Dermis microvascular lymphatic vessel endothelial cell (primary cell): ENCODE measurements at places on chromosomes 1 and 21.
A peak's percentile ranks its signal among the peaks of the same experiment; 100 is the strongest.

DNA sequence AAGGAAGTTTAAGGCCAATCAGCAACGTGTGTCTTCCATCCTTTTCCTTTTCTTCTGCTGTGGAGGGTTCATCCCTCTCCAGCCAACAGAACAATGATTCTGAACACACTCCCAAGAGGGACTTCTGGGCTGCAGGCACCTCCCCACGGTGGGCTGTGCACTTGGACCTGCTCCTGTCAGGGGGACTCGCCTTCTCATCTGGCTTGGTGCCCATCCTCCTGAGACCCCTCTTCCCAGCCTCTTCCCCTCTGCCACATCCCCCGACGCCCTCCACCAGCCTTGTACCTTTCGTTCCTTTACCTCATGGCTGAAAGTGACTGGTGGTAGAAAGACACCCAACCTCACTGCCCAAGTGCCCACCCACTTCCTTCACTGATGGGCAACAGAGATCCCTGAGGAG lies 26.0 kb upstream of the SLAMF9 start:
- no peak for DNase-seq

GRCh38 chr21:45859762-45860357 lies 121.7 kb upstream of the COL6A1 start:
- no peak for DNase-seq

DNA sequence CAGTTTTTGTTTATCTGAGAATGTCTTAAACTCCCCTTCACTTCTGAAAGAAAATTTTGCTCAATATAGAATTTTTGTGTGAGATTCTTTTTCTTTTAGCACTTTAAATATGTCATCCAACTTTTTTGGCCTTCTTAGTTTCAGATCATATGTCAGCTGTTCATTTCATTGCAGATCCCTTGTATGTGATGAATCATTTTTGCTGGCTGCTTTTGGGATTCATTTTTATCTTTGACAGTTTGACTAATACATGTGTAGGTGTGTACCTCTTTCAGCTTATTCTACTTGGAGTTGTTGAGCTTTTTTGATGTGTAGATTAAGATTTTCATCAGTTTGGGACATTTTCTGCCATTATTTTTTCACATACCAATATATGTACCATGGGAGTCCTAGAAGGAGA lies 156.8 kb downstream of the FASLG start:
- DNase-seq, result no peak

GRCh38 chr1:57638239-57638638 lies 214.4 kb upstream of the DAB1 start:
- no peak for DNase-seq

DNA sequence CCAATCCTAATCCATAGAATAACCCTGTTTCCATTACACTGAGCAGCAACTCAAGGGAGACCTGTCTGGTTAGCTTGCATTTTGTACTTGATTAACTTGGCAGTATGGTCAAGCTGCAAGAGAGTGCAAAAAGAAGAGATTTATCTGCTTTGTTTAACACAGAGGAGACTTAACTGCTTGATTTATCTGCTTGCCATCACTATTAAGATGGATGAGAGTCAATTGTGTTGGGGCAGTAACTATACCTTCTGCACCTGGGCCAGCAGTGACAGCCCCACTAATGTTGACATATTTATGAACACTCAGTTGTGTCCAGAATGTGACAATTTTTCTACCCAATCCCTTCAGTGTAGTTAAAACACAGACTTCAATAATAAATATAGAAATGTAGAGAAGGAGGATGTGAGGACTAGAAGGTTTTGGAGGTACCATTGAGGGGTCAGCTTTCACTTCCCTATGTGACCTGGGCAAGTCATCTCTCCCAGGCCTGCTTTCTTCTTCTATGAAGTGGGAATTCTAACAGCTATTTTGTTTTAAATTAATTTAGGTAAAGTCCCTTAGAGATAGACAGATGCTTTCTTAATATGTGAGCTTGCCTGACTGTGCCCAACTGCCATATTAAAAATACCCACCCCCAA lies 159.1 kb upstream of the KCNK2 start:
- DNase-seq, result no peak

- no peak for DNase-seq
These were observed 79.4 kb downstream of the SPATA46 start for GRCh38 chr1:162297208-162297607.

DNA sequence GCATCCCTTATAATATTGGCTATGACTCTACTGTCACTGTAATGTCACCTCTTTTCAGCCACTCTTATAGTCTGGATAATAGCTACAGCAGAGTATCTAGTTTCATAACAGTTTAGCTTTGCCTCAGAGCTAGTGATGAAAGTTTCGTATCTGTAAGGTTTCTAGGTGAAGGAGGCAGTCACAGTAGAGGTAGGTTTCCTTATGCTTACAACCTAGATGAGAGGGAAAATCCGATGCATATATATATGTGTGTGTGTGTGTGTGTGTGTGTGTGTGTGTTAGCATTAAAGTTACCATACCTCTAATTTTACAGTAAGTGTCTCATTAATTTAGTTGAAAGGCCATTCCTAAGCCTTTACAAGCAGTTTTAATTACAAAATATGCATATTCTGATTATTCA lies 2.2 kb upstream of the TOR1AIP2 start:
- DNase-seq, result no peak

DNA sequence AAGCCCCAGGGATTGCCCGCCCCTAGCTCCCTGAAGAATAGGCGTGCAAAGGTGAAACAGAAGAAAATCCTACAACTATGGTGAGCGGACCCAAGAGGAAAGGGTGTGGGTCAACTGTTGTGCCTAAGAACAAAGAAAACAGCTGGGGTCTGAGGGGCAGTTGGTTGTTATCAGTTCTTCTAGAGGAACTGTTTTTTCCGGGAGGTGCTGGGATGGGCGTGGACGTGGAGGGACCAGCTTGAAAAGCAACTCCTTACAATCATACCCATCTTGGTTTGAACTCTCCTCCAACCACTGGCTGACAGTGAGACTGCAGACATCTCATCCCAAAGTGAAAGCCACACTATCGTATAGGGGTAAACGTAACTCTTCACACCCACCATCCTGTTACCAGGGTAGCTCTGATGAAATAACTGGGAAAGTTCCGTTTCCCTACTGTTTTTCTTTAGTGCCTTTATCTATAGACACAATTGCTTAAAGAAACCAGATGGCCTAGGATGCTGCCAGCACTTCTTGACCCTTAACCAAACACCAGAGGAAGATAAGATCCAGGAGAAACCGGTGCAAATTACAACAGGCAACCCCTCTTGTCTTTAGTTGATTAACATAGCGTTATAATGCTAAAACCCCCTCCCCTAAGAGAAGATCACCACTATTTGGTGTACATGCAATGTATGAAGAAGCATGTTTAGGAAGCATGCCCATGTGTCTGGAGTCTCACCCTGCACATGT lies 25.6 kb upstream of the FAM89A start:
- DNase-seq, result no peak

DNA sequence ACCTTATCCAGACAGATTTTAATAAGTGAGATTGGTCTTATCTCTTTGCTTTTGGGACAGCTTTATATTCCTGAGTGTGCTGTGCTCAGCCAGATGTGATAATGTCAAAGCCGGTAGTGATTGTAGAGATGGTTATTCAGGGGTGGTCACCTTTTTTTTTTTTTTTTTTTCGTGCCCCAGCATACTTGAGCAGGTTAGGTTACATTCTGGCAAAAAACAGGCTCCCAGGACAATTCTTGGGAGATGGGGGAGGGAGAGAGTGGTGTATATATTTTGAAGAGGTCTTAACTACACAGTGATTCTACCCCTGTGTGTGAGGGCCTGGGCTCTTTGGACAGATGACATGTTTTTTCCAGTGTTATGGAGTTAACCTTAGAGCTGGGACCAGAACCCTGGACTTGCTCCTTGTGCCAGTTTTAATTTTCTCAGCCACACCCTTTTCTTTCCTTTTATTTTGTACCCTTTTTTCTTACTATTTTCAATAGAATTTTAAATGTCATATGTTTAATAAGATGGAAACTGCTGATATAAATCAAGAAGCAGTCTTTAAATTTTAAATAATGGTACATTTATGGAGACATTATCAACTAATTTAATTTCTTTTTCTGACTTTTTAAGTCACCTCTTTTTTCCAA lies 88.4 kb downstream of the DYRK1A start:
- DNase-seq, result no peak

DNA sequence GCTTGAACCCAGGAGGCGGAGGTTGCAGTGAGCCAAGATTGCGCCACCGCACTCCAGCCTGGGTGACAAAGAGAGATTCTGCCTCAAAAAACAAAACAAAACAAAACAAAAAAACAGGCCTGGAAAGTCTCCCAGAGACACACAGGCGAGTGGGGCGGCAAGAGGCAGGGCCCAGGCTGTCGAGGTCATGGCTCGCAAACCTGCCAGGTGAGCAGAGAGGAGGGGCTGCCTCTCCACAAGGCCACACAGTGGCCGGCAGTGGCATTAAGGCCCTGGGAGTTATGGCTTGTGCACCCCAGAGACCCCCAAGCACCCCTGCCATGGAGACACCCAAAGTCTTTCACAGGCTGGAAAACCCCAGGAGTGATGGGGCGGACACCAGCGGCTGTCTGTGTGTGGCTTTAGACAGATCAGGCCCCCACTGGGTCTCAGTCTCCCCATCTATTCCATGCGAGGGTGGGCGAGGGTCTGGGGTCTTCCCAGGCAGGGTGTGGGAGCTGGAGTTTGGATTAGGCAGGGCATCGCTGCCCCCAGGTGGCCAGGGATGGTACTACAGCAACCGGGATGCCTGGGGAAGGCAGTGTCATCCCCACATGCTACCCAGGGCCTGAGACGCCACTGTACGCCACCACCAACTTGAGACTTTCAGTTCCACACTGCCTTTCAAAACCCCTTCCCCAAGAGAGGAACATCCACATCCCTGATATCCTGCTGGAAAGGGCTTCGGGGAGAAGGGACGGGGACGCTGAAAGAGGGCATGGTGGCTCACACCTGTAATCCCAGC lies 7.3 kb upstream of the CTRC start:
- peak; percentile 42 for DNase-seq

DNA sequence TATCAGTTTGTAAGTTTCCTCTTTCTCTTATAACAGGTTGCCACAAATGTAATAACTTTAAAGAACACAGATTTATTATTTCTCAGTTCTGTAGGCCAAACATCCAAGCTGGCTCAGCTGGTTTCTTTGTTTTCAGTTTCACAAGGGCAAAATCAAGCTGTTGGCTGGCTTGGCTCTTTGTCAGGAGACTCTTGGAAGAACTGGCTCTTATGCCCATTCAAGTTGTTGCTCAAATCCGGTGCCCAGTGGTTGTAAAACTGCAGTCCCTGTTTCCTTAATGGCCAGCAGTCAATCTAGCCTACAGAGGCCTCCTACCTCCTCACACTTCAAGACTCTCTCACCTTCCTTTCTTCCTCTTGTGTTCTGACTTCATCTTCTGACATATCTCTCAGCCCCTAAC lies 1171.0 kb downstream of the MRPL39 start:
- no peak for DNase-seq

DNA sequence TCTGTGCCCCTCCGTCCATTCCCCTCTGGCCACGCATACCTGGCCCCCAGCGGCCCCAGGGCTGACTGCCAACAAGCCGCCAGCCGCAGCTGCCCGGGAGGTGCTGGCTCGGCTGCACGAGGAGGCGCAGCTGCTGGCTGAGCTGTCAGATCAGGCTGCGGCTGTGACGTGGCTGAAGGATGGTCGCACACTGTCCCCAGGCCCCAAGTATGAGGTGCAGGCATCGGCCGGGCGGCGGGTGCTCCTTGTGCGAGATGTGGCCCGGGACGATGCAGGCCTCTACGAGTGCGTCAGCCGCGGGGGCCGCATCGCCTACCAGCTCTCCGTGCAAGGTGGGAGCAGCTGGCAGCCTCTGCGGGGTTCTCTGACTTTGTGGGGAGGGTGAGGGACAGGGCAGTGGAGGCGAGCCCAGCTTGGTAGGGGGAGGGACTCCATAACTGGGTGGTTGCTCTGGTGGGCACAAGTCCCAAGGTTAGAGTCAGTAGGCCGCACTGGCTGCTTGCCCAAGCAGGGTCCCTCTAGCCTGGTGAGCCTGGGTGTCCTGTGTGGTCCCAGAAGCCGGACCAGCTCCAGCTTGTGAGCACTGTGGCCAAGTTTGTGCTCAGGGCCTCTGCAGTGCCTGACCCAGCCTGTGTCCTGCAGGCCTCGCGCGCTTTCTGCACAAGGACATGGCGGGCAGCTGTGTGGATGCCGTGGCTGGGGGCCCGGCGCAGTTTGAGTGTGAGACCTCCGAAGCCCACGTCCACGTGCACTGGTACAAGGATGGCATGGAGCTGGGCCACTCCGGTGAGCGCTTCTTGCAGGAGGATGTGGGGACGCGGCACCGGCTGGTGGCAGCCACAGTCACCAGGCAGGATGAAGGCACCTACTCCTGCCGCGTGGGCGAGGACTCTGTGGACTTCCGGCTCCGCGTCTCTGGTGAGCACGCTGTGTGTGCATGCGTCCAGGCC lies 8.8 kb downstream of the OBSCN start:
- DNase-seq, result no peak

GRCh38 chr1:88401313-88401712 lies 282.8 kb upstream of the PKN2 start:
- DNase-seq, result no peak

GRCh38 chr1:40197656-40198055 lies 36.5 kb downstream of the RLF start:
- no peak for DNase-seq

GRCh38 chr1:33047290-33047689 lies 10.6 kb upstream of the AK2 start:
- DNase-seq, result no peak

- no peak for DNase-seq
These were observed 47.2 kb downstream of the LRRC53 start for GRCh38 chr1:74465193-74465681.

GRCh38 chr1:156525856-156526489 lies 25.4 kb upstream of the MEF2D start:
- no peak for DNase-seq

- DNase-seq, result no peak
These were observed 101.9 kb downstream of the SIK1 start for GRCh38 chr21:43325036-43325435.

GRCh38 chr1:66354311-66355201 lies 179.4 kb upstream of the SGIP1 start:
- DNase-seq, result no peak

GRCh38 chr1:14522926-14523241 lies 75.6 kb upstream of the KAZN start:
- DNase-seq, result no peak

DNA sequence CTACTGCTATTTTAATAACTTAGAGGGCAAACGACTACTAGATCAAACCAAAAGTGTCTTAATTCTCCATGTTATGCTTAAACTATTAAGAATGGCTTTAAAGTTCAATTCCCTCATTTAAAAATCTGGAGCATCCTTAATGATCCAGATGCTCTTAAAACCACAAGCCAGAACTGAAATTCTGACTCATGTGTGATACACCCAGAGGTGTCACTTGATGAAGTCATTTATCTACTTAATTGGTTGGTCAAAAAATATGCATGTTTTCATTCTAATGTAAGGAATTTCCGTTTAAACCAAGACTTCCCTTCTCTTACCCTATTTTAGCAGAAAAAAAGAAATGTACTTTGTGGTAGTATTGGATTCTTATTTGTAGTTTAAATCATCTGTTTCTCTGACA lies 1261.2 kb upstream of the B3GALT2 start:
- DNase-seq, result no peak
